ENCODE measurements at places on chromosomes 4 and X.
A peak's percentile ranks its signal among the peaks of the same experiment; 100 is the strongest.

- no peak for DNase-seq
These were observed 81.7 kb upstream of the GIMD1 start for GRCh38 chr4:106450249-106450648.

DNA sequence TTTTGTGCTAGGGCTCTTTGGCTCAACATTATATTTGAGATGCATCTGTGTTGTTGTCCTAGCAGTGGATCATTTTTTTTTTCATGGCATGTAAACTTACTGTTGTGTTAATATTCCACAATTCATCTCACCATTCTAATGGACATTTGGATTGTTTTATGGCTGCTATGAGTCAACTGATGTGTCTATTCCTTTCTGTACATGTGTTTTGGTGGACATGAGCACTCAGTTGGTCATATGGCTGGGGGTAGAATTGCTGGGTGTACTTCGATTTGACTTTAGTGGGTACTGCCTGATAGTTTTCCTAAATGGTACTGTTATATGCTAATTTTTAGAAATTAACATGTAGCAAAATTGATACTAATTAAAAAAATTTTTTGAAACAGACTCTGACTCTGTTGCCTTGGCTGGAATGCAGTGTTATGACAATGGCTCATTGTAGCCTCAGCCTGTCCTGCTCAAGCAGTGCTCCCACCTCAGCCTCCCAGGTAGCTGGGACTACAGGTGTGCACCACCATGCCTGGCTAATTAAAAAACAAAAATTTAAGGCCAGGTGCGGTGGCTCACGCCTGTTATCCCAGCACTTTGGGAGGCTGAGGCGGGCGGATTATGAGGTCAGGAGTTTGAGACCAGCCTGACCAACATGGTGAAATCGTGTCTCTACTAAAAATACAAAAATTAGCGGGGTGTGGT lies 9.0 kb downstream of the FAM193A start:
- no peak for DNase-seq

DNA sequence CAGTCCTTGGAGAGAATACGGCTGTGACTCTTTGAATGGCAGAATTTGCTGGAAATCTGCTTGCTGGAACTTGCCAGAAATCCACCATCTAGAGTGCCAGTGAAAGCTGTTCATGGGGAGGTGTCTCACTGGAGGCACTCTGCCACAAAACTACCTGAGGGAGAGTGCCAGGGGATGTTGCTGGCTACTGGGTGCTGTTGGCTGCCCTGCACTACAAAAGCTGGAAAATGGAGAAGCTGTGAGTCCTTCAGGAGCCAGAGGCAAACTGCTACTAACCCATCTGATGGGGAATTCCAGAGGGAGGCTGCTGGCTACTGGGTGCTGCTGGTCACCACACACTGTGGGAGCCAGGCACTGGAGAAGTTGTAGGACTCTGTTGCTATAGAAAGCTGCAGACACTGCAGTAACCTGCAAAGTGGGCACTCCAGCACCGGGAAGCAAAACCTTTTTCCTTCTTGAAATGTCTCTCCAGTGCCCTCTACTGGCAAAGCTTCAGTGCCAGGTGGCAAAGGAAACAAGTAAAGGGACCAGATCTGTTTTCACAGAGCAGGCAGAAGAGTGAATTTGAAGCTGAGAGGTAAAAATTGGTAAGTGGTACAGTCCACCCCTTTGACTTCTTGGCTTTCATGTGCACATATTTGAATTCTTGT lies 47.8 kb upstream of the HSD17B10 start:
- peak; percentile 13 for DNase-seq

DNA sequence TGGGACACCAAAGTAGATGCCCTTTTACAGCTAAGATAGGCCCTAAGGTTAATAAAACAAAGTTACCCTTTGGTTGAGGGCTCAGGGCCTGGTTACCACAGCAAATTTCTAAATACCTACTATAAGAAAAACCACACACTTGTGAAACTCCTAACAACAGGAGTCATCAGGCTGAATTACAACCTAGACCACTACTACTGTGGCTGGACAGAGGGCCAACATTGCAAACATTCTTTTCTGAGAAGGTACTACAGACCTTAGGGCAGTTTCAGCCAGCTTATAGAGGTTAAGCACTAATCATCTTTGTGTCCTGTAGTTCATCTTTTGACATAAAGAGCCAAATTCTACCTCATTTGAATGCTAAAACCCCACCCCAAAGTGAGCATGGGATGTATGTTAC lies 504.0 kb downstream of the RAPGEF2 start:
- DNase-seq = no peak

DNA sequence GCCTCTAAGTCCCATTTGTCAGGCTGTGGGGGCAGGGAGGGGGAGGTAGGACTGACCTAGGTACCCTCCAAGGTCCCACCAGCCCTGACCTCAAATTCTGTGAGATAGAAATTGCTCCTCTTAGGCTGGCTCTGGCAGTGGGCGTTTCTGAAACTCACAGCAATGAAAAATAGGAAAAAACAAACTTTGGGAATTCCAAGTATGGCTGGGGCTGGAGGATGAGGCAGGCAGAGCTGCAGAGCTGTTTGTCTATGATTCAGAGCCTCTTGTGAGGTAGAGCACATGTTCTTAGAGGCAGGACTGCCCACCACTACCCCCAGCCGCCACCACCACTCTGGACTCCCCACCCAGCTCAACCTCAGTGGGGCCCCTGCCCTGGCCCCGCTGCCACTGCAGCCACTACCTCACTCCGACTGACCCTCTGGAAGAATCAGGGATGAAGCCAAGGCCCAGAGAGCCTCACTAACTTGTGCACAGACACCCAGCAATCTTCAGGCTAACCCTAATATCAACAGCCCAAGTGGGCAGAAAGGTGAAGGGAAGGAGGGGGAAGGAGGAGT lies 98.2 kb downstream of the PJA1 start:
- DNase-seq = no peak

GRCh38 chrX:152819732-152820131 lies 10.8 kb downstream of the CETN2 start:
- no peak for DNase-seq

DNA sequence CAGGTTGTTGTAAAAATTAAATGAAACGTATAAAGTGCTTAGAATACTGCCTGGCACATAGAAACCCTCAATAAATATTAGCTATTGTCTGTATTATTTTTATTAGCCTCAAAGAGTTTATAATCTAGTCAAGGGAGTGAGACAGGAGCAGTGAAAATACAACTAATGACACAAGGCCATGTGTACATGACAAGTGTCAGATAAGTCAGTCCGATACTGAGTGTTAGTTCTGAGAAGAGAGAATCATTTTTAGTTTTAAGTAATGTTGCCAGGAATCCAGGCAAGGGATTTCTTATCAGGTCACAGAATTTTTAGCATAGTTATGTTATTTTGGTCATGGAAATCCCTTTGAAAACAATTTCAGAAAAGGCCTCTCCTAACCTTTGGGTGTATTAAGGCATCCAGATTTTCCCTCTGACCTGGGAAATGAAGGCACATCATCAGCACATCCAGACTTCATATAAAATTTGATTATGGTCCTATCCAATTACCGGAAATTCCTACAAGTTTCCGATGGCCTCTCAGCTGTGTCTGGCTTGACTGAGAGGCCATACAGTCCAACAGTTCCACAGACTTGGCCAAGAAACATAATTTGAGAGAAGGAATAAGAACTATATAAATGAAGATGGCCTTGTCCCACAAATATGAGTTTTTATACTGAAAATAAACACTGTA lies 35.7 kb downstream of the PPARGC1A start:
- DNase-seq = no peak

- no peak for DNase-seq
These were observed 79.2 kb downstream of the RELL1 start for GRCh38 chr4:37607018-37607417.

- DNase-seq = no peak
These were observed 29.5 kb downstream of the LRIT3 start for GRCh38 chr4:109877400-109877799.

DNA sequence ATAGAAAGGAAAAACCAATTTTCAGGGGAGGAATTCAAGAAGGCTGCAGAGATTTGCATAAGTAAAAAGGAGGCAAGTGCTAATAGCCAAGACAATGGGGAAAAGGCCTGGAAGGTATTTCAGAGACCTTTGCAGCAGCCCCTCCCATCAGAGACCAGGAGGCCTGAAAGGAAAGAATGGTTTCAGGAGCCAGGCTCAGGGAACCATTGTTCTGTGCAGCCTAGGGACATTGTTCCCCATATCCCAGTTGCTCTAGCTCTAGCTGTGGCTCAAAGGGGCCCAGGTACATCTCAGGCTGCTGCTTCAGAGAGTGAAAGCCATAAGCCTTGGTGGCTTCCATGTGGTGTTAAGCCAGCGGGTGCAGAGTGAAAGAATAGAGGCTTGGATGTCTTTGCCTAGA lies 24.0 kb downstream of the NAP1L3 start:
- no peak for DNase-seq

GRCh38 chr4:128310266-128310697 lies 22.7 kb upstream of the PGRMC2 start:
- no peak for DNase-seq

DNA sequence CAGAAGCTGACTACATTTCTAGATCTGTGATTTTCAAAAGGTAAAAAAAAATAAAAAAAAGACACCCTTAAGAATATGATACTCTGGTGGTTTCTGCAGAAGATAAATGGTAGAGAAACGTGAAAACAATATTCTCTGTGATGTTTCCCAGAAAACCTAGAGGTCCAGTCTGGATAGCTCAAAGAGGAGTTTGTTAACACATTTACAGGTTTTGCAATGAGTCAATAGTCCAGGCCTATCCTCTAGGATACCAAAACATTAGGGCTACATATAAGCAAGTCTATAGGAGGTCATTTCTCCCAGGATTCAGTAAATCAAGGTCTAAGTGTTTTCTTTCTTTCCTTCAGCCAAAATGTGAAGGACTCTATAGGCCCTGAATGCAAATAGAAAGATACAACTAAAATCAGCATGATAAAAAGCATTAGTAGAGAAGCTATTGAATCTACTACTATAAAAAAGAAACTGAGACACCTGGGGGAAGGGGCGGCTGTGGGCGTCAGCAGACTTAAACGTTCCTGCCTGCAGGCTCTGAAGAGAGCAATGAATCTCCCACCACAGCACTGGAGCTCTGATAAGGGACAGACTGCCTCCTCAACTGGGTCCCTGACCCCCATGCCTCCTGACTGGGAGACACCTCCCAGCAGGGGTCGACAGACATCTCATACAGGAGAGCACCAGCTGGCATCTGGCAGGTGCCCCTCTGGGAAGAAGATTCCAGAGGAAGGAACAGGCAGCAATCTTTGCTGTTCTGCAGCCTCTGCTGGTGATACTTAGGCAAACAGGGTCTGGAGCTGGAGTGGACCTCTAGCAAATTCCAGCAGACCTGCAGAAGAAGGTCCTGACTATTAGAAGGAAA lies 33.7 kb upstream of the SPP1 start:
- DNase-seq = no peak

- no peak for DNase-seq
These were observed 4.6 kb upstream of the RS1 start for GRCh38 chrX:18676470-18676869.

- no peak for DNase-seq
These were observed 98.1 kb downstream of the TSPAN5 start for GRCh38 chr4:98560321-98560720.

DNA sequence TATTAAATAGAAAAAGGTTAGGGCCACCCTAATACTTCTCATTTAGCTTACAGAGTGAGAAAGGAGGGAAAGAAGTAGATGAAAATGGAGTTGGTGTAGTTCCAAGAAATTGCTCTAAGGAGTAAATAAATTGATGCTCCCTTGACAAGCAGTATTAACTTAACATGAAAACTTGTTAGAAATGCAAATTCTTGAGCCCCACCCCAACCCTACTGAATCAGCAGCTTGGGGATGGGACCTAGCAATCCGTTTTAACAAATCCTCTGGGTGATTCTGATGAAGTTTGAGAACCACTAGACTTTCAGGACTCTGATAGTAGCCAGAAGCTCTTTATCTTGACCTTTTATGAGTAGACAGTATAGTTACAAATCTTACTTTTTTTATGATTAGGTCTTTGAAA lies 74.8 kb downstream of the STIM2 start:
- DNase-seq = no peak

GRCh38 chr4:125140966-125141495 lies 173.7 kb upstream of the FAT4 start:
- no peak for DNase-seq

GRCh38 chr4:63663870-63664269 lies 745.4 kb downstream of the TECRL start:
- no peak for DNase-seq

DNA sequence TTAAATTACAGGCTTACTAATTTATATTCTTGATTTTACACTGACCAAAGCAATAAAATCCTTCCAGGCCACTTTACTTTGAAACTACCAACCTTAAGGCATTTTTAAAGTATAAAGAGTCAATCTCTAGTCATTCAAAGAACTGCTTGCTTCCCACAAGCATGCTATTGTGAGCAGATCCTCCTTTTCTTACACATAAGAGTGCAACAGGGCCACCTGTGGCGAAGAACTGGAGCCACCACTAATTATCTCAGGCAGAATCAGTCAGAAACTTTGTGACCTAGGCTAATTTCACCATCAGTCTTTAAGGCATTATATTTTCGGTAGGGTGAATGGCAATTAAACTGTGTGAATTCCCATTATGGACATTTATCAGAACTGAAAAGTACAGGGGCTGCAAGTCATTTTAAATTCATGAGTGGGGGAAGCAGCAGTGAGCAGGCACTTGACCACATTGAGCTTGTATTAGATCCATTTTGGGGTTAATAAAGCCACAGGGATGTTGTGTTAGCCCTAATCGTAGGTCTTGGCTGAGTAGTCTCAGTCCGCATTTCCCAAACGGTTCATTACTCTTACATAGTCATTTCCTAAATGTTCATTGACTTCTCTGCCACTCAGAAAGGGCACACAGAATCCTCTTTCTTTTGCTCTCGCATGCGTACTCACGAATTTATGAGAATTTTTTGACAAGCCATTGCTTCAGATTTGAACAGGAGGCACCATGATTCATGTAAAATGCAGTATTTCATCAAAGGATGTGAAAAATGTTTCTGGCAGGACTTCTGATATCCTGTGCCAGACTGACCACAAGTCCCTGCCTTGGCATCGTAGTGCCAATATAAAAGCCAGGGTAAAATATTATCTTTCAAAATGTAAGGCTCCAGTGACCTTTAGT lies 39.8 kb downstream of the NPY2R start:
- DNase-seq = no peak

GRCh38 chr4:33072298-33073089 lies 2352.3 kb downstream of the PCDH7 start:
- DNase-seq = no peak

DNA sequence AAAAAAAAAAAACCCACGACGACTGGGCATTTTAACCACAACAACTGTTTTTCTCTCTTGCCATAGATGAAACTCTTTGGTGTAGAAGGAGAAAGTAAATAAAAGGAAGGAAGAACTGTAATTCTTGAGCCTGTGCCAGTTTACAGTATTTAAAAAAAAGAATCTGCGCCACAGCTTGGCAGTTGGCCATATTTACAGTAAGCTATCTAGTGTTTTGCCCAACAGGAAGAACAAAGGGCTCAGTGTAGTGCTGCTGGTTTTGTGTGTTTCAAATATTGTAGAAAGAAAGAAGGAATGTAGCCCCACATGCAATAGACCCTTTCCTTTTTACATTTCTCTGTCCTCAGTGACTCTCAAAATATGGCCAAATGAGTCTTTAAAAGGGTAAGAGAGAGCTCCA lies 66.1 kb downstream of the NR3C2 start:
- no peak for DNase-seq

GRCh38 chrX:39398963-39399261 lies 597.7 kb downstream of the MID1IP1 start:
- no peak for DNase-seq

Measured in central memory CD8-positive, alpha-beta T cell (primary cell).